Fibroblast of skin of left quadriceps (primary cell): ENCODE measurements at places on chromosomes 13 and 19.

GRCh38 chr13:98581971-98582702 lies 5.2 kb upstream of the STK24 start:
- DNase-seq: no peak

DNA sequence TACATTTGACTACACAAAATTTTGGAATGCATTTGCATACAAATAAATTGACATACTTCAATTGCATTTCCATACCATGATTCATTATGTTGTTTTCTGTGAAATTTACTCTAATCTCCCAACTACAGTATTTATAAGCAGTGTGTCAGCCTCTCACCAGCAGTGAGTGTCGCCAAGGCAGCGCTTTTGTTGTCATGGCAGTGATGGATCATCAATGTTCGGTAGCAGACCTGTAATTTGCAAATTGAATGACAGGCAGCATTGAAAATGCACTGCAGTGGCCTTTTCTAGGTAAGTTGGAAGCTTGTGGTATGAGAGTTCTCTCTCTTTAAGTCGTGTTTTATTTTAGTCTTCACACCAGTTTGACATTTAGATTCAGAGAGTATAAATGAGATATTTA lies 534.1 kb downstream of the PCDH17 start:
- no peak for DNase-seq

DNA sequence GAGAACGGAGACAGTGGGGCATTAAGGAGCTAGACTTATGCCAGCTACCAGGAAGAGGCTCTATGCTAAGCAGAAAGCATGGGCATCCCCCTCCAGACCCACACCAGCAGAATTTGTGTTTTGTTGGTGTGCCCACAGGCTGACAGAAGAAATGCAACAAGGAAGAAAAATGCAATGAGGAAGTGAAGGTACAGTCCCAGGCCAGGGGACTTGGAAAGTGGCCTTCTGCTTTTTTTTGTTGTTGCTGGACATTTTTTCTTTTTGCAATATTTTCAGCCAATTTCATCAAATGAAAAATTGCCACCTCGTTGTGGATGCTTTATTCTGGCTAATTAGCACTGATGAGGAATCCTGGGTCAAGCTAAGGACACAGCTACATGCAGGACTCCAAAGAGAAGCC lies 167.7 kb downstream of the TSHZ3 start:
- no peak for DNase-seq

GRCh38 chr19:10069046-10069445 lies 17.1 kb upstream of the SHFL start:
- no peak for DNase-seq

DNA sequence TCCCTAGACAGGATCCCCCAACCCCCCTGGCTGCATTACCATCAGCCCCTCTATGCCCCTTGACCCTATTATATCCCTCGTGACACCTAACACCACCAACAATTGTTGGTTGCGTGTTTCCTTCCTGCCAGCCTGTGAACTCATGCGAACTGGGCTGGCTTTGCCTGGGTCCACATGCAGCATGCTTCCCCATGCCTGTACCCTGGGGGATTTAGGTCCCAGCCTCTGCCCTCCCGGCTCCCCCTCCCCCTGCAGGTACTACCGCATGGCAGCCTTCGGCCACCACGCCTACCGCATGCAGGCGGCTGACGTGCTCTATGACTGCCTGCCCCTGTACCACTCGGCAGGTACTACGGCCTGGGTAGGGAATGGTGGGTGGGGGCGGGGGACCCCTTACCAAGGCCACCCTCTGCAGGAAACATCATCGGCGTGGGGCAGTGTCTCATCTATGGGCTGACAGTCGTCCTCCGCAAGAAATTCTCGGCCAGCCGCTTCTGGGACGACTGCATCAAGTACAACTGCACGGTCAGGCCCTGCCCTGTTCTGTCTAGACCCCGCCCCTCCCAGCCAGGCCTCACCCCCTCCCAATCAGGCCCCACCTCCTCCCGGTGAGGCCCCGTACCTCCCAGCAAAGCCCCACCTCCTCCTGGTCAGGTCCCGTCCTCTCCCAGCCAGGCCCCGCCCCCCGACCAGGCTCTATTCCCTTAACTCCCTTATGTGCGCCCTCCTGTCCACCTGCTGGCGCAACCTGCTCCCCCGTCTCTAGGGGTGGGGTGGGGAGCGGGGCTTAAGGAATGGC lies 18.5 kb downstream of the SLC27A1 start:
- no peak for DNase-seq

DNA sequence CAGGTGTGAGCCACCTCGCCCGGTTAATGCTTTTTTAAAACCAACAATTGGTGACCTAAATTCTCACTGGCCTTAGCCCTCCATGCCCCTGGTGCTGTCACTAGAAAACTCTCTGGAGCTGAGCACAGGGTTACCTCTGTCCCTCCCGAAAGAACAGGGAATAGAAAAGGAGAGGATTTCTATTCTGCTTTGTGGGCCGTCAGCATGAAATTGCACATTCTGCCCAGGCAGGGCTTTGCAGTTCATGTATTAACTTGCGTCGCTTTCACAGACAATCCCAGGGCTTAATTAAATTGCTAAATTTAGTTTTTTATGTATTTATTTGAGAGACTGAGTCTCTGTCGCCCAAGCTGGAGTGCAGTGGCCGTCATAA lies 583 bp upstream of the ZNF480 start:
- no peak for DNase-seq

- no peak for DNase-seq
These were observed 77.3 kb downstream of the ZNF486 start for GRCh38 chr19:20244356-20244755.

DNA sequence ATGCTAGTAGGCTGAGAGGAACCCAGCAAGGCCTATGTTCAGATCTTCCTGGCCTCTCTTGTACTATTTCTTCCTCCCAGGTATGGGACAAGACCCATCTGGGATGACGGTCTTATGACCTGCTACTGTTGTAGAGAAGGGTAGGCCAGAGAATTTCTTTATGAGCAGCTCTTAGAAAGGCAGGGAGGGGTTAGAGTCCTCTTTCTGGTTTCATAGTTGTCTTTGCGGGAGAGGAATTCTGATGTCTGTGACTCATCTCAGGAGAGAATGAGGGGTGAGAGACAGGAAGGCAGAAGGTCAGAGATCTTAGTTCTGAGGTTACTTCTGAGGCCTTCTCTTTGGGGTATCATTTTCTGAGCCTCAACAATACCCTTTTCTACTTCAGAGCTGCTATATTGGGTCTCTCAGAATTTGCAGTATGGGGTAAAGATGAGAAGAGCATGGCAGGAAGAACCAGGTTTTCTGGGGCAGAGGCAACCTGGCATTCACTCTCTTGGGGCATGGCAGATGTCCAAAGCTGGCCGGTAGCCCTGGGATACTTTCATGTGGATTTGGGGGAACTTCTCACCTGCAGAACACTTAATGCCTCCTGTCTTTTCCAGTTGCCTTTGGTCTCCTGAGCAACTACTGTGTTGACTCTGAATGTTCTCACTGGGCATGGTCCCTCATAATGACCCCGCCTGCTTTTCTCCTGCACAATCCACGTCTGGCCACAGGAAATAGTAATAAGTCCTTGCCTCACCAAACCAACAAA lies 154.4 kb downstream of the GGACT start:
- no peak for DNase-seq

DNA sequence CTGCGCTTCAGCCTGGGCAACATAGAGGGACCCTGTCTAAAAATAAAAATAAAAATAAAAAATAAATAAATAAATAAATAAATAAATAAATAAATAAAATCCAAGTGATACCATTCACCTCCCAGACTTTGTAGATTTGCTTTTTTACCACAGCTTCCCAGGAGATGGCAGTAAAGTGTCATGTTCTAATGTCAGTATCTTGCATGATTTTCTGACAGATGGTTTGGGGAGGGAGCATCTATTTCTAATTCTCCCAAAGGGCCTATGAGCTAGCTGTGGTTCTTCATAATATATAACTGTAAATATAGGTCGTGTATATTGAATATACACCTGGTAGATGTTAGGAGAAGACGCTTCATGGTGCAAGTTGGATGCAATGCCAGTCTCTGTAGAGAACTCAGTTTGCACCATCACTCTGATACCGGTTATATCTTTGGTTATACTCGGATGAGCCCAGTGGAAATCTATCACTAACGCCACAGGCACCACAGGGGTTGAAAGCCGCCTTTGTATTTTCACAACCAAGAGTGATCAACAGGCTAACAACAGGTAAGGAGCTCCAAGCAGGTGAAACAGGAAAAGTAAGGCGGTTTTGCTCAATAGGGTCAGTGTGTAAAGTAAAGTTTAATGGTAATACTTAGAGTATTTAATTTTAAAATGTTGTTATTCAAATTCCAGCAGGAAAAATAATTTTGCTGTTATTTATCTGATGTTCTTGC lies 13.9 kb downstream of the APLP1 start:
- peak; percentile 67 for DNase-seq

- DNase-seq: no peak
These were observed 50.6 kb downstream of the IPO5 start for GRCh38 chr13:98004107-98004506.

- no peak for DNase-seq
These were observed 34.9 kb upstream of the POP4 start for GRCh38 chr19:29571181-29571580.

DNA sequence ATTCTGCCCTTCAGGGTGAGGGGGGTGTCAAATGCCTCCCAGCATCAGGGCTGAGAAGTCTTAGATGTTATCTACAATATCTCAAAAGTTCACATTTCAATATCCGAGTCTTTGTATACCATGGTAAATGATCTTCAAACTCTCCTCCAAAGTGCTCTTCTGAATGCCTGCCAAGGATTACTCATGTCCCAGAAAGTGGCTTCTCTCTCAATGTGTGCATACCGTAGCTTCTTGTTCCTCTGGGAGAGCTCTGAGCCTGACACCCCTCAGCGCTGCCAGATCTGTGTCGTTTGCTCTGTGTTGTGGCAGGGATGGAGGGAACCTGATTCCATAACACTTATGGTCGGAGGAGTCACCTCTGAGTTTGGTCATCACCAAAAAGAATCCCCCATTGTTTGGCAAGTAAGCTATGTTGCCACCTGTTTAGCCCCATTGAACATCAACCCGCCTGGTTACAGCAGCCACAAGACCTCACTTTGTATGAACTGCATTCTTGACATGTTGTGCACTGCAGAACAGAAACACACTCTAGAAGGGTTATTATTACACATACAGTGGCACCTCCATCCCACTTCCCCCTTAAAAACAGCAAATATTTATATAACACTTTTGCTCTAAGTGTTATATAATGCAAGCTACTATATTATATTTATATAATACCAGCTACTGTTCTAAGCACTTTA lies 163.1 kb upstream of the MIR17HG start:
- DNase-seq: no peak

DNA sequence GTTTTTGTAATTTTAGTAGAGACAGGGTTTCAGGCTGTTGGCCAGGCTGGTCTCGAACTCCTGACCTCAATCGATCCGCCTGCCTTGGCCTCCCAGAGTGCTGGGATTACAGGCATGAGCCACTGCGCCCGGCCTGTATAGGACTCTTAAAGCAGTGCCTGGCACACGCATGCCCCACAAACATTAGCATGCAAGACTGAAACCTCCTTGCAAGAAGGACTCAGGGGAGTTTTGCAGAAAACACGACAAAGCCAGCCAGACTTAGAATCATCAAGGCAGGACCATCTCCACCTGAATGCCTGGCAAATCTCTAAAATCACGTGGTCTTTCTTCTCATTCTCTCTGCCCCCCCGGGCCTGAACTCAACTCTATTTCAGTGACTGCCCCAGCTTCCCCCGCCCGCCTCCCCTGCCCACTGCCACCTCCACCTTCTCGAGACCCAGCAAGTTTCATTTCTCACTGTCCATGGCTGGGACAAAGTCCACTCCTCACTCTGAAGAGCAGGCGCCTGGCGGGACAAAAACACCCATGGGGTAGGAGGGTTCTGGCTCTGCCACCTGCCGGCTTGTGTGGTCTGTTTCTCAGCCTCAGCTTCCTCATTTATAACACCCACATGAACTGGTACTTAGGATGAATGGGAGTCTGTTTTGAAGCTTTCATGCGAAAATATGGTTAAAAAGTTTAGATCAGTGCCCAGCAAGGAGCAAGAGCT lies 2.4 kb downstream of the TICAM1 start:
- DNase-seq: no peak

- no peak for DNase-seq
These were observed 29.2 kb downstream of the C2CD4C start for GRCh38 chr19:379796-380195.

GRCh38 chr13:85615031-85615430 lies 184.2 kb downstream of the SLITRK6 start:
- no peak for DNase-seq

DNA sequence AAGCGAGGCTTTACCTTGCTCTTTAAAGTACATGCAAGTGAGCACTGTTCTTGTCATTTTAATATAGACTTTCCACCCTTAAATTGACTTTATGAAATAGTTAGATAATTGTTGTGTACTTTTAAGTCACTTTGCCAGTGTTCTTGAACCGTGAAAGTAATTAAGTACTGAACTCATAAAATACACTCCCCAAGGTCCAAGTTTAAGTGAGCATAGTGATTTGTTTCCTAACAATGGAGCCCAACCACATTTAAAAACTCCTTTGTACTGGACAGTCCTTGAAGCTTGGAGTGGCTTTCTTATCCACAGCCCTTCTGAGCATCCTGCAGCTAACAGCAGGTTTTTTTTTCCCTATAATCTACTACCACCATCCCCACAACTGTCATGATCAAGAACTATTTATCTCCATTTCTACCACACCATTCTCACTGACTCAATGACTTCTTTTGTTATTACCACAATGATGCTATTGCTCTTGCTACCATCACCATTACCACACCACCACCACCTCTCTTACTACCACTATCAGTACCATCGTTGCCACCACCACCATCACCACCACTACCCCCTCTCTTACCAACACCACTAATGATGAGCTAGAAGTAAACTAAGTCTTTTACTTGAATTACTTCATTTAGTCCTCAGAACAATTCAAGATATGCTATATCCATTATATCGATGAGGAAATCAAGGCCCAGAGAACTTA lies 452.6 kb downstream of the DIAPH3 start:
- no peak for DNase-seq

DNA sequence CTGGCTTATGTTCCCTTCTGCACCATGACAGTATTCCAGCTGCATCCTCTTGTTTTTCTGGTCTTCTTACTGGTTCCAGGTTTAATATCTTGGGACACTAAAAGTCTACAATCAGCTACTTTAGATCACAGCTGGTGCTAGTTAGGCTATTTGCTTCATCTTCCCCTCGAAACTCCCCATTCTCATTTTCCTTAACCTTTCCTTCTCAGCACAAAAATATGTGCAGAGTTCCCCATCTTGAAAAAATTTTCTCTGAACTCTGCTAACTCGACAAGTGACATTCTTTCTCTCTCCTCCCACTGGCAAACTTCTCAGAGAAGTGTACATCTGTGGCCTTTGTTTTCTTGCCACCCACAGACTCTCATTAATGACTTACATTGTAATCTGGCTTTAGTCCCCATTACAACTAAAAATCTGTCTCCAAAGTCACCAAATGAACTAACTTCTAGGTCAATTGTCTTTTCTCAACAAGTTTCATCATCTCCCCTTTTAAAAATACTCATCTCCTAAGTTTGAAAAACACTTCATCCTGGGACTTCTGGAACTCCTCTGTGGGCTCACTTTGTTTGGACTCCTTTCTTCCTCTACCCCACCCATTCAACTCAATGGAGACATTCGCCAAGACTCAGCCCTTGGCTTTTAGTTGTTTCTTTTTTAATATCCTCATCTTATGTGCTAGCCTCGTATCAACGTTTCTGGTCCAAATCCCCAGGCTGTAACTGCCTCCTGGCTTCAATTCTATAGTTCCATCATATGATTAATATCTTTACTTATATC lies 7.1 kb upstream of the KL start:
- DNase-seq: no peak
